ENCODE measurements at places on chromosomes 12 and 14.

- no peak for DNase-seq
These were observed 137.2 kb upstream of the PLEKHA5 start for GRCh38 chr12:18992336-18992735.

DNA sequence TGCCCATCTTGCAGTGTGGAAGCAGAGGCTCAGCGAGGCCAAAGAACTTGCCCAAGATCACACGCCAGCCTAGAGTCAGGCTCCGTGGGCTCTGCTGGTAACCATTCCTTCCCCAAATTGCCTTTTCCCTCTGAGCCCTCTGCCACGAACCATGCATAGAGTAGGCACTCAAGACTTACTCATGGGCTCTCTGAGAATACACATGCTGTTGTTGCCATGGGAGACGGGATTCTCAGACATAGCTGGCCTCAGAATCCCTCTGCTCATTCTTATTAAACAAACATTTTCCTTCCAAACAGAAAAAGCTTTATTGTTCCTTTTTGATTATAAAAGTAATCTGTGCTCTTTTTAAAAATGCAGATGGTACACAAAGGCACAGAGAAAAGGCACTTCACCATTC lies 52.5 kb upstream of the WSCD2 start:
- DNase-seq: no peak

DNA sequence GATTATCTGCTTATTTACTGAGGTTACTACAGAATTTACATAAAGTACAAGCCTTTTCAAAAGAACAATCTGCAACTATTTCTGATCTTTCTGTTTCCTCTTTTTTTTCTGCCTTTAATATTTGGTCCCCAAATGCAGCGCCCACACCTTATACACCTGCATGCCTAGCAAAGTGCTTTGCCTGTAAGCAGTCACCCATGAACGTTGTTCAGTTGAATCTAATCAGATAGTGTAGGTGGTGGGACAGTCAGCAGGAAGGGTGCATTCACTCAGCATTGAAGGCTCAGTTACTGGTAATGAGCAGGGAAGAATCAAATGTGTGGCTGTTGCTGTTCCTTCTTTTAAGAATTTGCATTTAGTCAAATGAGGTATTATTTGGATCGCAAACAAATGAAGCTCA lies 108.4 kb downstream of the GPR135 start:
- DNase-seq: no peak

DNA sequence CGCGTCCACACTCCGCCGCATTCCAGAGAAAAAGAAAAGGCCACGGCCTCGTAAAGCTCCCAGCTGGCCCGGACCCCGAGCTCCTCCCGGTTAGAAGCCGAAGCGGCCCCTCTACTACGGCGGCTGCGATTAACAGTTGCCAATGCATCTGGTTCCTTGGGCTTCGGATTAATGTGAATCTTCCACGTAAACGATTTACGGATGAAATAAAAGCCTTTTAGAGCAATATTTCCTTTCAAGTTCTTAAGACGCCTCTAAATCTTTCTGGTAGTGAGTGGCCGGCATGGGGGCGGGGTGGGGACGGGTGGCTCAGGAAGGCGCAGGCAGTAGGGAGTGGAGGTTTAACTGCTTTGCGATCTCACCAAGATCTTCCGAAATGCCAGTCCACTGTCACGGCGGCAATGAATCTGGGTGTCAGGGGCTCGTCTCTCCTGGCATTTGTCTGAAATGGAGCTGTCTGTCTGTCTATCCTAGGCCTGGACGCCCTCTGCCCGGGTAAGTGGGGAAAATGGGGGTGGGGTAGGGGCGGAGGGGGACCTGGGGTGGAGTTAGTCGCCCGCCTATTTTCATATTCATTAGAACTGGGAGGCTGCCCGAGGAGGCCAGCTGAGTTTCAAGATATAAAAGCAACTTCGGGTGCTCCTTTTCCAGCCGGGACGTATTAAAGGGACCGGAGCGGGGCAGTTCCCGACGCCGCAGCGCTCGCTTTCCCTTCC lies 413 bp upstream of the ALX1 start:
- DNase-seq: no peak

DNA sequence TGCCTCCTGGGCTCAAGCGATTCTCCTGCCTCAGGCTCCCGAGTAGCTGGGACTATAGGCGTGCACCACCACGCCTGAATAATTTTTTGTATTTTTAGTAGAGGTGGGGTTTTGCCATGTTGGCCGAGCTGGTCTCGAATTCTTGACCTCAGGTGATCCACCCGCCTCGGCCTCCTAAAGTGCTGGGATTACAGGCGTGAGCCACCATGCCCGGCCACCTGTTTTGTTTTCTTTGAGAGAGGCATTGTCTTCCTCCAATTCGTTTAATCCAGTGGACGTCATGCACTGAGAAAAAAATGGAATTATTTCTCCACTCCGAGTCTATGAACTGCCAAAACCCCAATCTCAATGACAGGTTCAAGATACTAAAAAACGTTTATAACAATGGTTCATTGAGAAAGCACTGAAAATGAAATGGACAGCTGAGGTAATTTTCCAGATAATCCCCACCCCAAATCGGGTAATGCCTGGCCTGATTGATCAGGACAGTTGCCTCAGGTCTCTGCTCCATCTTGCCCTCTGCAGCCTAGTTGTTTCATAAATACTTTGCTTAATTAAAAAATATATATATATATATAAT lies 132.7 kb upstream of the PARP11 start:
- DNase-seq: no peak

DNA sequence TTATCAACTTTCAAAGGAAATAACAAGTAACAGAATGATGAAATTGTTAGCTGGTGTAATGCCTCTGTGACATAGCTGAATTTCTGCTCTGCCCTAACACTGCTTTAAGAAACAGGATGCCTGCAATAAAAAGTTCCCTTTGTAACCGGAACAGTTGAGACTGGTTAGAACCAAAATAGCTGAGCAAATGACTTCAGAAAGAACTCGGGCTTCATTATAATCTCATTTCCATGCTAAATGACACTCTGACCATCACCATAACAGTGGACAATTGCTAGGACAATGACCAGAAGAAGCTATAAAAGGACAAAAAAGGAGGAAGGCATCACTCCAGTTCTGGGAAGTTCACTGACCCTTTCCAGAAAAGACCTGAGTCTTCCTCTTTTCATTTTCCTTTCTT lies 23.5 kb upstream of the PYGL start:
- DNase-seq: no peak

- peak; percentile 40 for DNase-seq
These were observed 733 bp upstream of the P3H3 start for GRCh38 chr12:6827437-6827911.

- no peak for DNase-seq
These were observed 207.1 kb downstream of the APAF1 start for GRCh38 chr12:98852181-98852580.

GRCh38 chr12:25472453-25472852 lies 80.6 kb downstream of the LMNTD1 start:
- no peak for DNase-seq

DNA sequence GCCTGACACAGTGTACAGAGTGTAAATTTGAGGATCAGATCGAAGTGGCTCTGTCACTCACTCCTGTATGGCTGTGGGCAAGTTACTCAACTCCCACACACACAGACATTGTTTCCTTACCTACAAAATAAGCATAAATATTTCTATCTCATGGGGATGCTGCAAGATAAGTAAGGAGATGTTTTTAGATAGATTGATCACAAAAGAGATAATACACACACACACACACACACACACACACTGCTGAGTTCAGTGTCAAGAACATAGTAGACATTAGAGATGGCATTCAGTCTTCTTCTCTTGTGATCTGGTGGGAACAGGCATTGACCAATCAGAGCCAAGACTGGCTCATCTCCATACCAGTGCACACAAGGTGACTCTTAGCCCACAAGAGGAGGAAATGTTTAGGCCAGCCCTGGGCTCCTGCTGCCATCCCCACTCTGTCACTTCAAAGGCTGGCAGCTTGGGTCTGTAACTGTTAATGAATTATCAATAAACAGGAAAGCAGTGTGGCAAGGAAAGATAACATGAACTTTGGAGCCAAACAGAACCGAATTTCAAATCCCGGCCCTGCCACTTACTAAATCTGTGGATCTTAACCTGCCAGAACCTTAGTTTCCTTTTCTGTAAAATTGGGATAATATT lies 3.4 kb upstream of the RNASE8 start:
- DNase-seq: no peak

DNA sequence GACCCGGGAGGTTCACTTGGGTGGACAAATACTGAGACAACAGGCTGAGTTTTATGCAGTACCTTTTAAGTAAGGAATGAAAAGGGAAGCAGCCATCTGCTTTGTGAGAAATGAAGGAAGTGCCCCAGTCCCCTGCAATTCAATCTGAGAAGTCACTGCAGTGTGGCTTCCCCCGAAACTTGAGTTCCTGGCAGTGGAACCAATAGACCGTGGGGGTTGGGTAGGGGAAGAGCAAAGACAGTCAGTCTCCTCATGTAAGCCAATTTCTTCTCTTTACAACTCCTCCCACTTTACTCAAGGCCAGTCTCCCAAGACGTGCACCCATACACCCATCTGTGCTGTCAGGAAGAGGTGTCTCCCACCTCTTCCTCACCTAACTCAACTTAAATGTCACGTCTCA lies 206.5 kb downstream of the BCAT1 start:
- no peak for DNase-seq

DNA sequence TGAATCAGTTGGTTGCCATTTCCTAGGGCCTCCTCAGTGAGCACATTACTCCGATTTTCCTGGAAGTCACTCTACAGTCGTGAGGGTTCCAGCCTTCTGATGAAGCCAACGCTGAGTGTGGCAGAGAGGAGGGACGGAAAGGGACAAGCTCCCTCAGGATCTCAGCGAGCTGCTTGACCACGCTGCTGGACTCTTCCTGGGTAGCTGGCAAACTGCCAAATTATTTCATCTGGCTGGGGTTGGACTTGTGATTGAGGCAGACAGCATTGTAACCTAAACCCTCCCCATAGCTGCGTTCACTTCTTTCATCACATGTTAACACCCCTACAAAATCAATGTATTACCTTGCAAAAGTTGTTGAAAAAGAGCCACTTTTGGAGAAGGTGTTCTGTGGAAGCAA lies 69.6 kb upstream of the CHST11 start:
- no peak for DNase-seq

- DNase-seq: peak; percentile 72
These were observed at the start of the genes BAG5 and COA8 for GRCh38 chr14:103562429-103563225. Gene BAG5 (minus strand): TSS chr14:103562657. CDS start chr14:103561164, 1,493 bp downstream. Gene COA8 (plus strand): TSS chr14:103562960. CDS start chr14:103563002, 42 bp downstream.

GRCh38 chr12:131313635-131314034 lies 359.9 kb downstream of the ADGRD1 start:
- no peak for DNase-seq

DNA sequence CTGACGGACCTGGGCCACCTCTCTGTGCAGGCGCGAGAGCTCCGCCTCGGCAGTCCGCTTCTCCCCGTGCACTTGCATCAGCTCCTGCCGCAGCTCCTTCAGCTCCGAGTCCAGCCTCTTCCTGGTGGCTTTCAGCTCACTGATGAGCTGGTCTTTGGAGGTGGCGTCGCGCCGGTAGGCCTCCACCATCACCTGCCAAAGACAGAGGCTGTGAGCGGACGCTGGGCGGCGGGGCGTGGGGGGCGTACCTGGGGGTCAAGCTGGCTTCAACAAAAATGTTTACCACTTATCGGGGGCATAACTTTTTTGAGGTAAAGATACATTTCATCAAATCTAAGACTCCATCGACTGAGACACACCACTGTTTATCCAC lies 27.5 kb upstream of the ANKLE2 start:
- DNase-seq: no peak

DNA sequence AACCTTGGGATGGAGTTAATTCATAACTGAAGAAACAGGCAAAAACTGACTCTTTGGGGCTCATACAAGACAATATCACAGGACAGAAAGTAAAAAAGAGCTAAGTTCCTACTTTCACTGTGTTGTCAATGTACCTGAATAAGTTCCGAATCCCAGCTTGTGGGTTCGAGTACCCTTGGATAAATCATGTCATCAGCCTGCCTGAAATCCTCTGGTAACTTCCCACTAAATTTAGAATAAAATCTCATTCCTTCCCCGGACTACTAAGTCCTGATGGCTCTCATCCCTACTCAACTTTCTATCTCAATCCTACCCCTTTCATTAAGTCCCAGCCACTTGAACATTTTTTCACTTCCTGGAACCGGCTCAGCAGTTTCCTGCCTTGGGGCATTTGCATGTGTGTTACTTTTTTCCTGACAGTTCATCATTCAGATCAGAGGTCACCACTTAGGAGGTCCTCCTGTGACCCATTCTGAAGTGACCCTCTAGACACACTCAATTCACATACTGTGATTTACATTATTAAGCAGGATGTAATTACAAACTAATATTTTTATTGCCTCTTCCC lies 12.7 kb downstream of the ERP29 start:
- DNase-seq: peak; percentile 45

DNA sequence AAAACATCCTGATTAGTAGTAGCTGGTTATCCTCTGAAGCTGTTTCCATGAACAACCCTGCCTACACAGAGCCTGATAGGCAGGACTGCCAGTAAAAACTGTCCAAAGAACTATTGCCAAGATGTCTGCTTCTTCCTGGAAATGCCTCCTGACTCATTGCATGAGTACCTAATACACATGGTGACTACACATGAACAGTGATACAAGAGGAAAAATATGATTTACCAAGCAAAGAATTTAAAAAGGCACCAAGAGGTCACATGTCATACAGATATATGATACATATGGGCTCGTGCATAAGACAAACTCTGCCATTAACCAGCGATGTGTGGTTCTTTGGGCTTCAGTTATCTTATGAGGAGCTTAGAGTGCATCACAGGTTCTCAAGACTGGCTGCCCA lies 552.3 kb downstream of the SLC16A7 start:
- peak; percentile 79 for DNase-seq

DNA sequence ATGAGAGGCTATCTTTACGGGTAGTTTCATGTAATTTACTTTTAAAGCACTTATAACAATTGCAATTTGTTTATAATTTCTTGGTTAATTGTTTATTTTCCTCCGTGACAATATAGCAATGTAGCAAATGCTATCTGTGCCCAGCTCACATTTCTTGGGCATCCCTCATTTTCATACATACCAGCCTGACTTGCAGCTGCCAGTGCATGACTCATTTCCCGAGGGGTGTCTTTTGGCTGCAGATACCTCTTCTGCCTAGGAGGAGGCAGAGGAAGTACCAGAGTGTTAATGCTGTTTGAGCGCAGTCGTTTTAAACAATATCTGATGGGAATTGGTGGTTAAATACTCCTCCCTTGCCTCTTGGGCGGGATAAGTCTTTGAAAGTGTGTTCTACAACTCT lies 104.2 kb upstream of the ABCD2 start:
- no peak for DNase-seq

DNA sequence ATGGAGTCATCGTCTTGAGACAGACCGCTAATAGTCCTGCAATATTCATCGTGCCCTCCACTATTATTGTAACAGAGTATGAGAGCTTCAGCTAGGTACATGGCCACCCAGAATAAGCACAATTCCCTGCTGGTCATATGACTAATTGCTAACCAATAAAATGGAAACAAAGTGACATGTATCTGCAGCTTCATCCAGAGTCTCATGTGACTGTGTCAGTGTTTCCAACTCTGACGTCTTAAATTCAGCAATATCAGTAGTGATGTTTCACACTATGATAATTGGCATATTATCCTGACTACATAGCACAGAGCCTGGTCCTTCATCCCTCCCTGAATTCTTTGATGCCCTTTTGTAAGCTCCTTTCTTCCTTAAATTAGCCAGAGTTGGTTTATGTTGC lies 167.4 kb downstream of the RPS29 start:
- no peak for DNase-seq

- DNase-seq: no peak
These were observed 11.5 kb upstream of the STX2 start for GRCh38 chr12:130850418-130851021.
